OCI-M1 (cell line): ENCODE measurements at places on chromosomes 5 and 9.

DNA sequence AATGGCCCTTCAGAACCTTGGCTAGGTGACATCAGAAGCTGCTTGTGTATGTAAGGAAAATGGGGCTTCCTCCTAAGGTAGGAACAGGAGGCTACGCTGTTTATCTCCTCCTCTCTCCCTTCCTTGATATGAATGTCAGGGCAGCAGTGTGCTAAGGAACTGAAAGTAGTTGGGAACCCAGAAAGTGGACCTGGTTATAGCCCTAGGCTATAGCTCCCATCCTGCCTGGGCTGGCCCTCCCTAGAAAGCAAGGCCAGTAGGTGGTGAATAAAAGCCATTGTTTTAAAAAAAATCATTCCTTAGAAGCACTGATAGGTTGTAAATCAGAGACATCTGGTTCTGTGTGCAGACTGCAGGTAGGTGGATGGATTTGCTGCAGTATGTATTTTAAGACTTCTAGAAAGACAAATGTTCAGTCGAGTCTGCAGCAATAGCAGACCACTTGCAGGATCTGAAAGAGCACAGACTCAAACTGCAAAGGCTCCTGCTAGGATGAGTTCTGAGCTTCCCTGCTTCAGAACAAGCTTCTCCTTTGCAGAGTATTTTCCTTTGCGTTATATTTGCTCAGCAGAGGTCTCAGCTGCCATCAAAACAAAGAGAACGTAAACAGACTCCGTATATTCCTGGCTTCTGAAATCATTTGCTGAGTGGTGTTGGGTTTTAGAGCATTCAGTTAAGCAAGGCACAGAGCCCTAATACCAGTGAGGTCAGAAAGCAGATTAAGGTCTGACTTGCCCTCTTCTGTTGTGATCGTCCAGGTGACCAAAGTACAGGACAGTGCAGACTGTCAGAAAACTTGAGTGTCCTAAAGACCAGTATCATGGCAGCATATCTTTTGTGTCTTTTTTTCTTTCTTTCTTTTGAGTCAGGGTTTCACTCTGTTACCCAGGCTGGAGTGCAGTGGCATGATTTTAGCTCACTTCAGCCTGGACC, 20.1 kb upstream of the CFAP157 start:
- no peak for DNase-seq

DNA sequence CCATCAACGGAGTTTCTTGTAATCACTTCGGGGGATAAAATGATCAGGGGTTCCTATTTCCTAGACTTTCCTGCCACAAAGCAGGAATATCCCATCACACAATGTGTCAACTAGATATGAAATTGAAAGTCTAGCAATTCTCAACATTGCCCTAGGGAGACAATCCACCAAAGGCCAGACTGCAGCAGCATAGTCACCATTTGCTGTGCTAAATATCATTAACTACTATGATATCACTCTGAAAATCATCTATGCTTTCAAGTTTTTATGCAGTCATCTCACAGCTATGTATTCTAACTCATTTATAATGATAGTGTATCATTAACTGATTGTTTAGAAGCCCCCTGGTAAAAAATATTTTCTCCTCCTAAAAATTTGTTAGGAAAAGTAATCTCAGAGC, 342.6 kb upstream of the CDH6 start:
- no peak for DNase-seq

DNA sequence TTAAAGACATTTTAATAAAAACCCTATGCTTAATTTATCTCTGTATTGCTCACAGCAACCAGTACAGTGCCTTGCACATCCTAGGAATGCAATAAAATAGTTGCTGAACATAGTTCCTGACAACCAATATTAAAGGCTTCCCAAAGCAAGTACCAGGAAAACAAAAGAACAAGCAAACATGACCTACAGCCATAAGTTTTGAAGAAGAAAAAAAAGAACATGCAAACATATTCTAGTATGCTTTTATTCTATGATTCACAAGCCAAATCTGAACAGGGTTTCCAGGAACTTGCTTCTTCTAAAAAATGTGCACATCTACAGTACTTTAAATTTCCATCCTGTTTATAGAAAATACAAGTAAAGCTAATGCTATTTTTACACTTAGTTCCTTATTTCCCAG, 4.5 kb downstream of the CEMIP2 start:
- DNase-seq = peak; percentile 51

DNA sequence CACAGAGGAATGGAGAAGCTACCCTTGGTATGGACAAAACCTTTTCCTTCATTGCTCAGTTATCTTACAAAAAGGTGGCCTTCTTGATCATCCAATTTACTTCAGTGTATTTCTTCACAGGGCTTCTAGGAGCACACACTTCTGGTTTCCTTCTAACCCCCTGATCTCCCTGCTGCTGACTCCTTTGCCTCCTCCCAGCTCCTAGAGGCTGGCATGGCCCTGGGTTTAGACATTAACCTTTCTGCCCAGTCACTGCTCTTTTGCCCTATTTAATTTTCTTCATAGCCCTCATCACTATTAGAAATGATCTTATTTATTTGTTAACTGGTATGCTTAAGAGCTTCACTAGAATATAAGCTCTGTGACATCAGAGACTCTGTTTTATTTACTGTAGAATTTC, 63.2 kb downstream of the ANKRD55 start:
- DNase-seq = no peak

GRCh38 chr9:129841071-129841470, 5.8 kb downstream of the USP20 start:
- DNase-seq = no peak

DNA sequence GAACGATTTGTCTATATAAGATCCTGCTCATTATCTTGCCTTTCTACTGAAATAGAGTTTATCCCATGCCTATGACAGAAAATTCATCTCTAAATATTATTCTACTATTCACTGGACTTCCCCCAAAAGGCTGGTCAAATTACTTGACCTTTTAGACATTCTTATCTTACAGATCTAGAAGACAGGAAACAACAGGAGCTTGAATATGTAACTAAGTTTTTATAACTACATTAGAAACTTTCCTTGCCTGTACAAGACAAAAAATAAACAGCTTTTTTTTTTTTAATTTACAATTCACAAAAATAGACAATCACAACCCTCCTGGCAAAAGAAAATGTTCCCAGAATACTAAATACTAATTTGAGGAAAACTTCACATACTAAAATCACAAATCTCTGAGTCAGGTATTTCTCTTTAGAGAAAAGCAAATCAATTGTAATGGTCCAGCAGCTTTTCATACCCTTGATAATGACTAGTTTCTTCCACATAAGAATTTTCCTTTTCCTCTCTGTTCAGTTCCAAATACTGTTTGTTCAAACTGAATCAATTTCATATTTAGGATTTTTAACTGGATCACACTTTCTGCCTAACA, 68.6 kb downstream of the MLLT3 start:
- no peak for DNase-seq

- no peak for DNase-seq
Measured at GRCh38 chr5:148491793-148492184, 108.0 kb downstream of the FBXO38 start.

DNA sequence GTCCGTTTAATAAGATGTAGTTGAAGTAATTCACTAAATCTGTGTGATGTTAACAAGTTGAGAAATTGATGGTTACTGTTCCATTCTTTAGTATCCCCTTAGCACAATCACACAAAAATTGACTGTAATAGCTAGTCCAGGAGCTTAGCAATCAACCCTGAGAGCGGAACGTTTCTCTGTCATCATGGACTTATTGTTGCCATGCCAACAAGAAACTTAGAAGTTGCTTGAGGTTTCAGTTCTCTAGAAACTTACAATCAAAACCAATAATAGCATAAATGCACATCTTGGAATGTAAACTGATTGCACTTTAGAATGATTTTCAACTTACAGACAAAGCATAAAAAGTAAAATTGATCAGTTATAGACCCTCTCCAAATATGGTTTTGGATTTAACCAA, 125.4 kb upstream of the ANKH start:
- no peak for DNase-seq

DNA sequence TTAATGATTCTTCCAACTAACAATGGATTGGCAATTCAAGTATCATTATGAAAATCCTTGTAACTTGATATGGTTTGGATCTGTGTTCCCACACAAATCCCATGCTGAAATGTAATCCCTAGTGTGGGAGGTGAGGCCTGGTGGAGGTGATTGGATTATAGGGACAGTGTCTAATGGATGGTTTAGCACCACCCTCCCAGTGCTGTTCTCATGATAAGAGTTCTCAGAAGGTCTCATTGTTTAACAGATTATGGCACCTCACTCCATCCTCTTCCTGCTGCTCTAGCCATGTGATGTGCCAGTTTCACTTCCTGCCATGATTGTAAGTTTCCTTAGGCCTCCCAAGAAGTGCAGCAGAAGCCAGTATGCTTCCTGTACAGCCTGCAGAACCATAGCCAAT, 1116.2 kb upstream of the EDIL3 start:
- peak; percentile 18 for DNase-seq

GRCh38 chr5:153367466-153367865, 123.0 kb upstream of the GRIA1 start:
- no peak for DNase-seq

DNA sequence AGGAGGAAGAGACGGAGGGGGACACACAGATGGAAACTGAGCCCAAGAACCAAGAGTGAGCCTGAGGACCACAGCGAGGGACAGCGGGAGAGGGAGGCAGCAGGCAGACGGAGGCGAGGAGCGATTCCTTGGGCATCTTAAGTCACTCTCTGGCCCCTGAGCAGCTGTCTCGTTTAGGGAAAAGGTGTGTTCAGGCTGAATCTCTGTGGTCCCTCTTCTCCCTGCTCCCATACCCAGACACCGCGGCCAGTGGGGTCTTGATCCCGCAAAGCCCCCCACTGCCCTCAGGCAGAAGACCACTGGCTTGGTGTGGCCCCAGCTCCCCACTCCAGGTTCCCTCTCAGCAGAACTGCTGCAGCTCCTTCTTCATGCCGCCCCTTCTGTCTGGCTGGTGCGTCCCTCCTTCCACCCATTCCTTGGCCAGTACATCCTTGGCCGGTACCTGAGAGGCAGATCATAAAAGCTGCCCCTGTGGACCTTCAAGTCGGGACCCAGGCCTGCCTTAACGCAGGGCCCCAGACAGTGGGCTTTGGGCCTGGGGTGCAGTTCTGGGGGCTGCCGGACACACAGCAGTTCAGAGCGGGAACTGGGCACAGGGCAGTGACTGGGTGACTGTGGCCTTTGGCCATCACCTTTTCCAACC, 5.8 kb upstream of the RALGDS start:
- no peak for DNase-seq

GRCh38 chr9:87102126-87102525, 154.8 kb upstream of the GAS1 start:
- no peak for DNase-seq

DNA sequence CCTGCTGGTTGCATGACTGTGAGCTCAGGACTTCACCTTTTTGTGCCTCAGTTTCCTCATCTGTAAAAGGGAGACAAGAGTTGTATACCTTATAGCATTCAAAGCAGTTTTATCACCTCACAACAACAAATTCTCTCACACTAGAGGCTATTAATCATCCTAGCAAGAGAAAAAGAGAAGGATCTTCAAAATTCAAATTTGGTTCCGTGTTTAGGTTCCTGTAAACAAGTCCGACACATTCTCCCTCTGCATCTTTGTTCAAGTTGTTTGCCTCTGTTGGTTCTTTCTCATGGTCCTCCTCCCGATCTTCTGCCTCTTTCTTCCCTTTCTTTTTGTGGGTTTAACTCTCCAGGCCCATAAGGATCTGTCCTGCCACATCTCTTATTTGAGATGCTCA, 218.0 kb downstream of the PIK3R1 start:
- no peak for DNase-seq

GRCh38 chr9:78533500-78533899, 236.6 kb downstream of the PSAT1 start:
- no peak for DNase-seq

- peak; percentile 17 for DNase-seq
Measured at GRCh38 chr9:127825319-127826051, 22.8 kb downstream of the FPGS start.

- DNase-seq = no peak
Measured at GRCh38 chr5:156927545-156927944, 35.5 kb downstream of the TIMD4 start.

GRCh38 chr9:127347831-127348776, 48.9 kb upstream of the SLC2A8 start:
- DNase-seq = peak; percentile 5

- DNase-seq = no peak
Measured at GRCh38 chr5:176530393-176530982, 6.7 kb downstream of the RNF44 start.

DNA sequence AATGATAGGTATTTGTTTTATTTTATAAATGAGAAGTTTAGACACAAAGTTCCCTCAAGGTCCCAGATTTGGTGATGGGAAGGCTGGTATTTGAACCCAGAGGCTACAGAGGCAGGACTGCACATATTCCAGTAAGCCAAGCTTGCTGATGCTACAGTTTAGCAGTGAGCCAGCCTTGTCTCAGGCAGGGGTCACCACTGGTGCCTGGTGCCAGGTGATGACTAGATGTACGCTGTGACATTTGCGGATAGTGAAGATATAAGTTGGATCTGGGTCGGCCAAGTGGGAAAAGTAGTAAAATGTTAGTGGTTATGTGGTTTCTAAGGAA, 143.9 kb downstream of the AOPEP start:
- no peak for DNase-seq

DNA sequence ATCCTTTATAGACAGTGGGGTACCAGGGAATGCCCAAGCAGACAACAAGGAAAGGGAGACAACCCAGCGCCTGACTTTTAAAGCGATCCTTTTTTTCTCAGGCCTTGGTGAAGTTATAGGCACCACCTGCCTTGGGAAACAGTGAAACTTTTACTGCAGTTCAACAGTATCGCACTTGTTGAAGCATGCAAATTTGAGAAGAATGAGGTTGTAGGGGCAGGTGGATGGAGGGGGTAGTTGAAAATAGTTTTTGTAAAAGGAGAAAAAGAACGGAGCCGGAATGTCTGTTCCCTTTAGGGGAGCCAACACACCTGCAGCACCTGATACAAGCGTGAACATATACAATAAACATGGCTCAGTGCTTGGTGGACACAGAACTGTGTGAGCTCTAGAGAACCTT, 190.2 kb upstream of the NR3C1 start:
- no peak for DNase-seq

GRCh38 chr5:106739127-106739526, 931.6 kb downstream of the EFNA5 start:
- DNase-seq = no peak
